ENCODE measurements at places on chromosomes 1 and 21.

DNA sequence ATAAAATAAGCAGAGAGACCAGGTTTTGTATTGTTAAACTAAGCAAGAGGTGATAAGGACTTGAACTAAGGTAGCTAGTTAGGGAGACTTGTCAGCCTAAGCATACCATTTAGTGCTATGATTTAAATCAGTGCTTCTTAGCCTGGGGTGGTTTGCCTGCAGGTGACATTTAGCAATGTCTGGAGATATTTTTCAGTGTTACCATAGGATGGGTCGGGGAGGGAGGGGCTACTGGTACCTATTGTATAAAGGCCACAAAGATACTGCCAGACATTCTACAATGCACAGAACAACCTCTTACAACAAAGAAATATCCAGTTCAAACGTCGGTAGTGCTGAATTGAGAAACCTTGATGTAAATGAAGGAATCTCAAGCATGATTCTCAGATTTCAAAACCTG lies 3.3 kb downstream of the ATP5PB start:
- no peak for DNase-seq

GRCh38 chr1:154155251-154155650 lies 378 bp upstream of the NUP210L start:
- no peak for DNase-seq

DNA sequence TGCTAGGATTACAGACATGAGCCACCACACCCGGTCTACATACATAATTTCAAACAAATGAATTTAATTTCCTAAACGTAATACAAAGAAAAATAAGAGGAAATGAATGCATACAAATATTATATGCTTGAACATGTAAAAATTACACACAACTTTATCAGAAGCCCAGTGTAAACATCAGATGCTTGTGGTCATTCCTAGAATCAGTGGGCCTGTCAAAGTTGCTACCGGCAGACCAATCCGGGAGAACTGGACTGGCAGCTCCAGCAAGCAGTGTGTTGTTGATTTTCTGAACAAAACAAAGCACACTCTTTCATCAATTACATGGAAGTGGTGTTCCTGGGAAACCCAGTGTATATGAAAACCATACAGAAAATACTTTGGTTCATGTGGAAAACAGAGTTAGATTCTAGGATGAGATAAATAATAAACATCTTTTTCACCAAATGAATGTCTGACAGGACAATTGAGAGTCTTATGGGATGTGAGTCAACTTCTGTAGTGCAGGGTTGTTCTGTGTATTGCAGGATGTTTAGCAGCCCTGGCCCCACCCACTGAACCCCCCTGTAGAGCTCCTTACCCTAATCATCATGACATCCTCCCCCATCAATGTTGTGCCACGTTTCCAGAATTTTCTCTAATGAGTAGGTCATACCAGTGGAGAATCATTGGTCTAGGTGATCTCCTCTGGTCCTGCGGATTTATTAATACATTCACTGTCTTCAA lies 33.8 kb downstream of the MFSD2A start:
- peak; percentile 18 for DNase-seq

- DNase-seq = no peak
These were observed 163.2 kb downstream of the FMN2 start for GRCh38 chr1:240254778-240255291.

DNA sequence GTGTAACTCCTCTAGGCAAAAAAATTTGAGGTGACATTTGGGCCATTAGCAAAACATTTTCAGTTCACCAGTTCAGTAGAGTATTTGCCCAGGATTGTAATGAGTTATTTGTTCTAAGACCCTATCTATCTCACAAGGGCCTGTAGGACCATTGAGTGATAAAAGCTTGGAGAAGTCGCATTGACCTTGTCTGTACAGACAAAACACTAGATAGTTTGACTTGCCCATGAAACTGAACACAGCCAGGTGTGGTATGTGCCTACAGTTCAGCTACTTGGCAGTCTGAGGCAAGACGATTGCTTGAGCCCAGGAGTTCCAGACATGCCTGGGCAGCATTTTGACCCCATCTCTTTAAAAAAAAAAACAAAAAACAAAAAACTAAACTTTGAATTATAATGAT lies 3.1 kb downstream of the ATP5IF1 start:
- DNase-seq = no peak

DNA sequence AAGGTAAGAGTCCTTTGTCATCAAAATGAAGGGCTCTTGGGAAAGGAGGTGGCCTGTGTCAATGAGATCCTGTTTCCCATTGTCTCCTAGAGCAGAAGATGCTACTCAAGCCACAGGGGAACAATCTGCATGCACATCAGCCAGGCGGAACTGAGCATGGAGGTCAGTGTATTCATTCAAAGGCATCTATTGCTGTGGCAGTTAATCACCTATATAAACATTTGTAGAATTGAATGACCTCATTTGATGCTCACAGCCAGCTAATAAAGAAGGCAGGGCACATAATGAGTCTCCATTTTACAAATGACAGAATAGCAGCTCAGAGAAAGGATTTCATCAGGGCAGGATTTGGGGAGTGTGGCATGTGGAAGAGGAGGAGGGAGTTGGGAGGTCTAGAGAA lies 5.7 kb upstream of the FYB2 start:
- DNase-seq = no peak

GRCh38 chr1:240046000-240046399 lies 45.7 kb upstream of the FMN2 start:
- DNase-seq = no peak

GRCh38 chr1:114435088-114435715 lies 75.8 kb downstream of the TRIM33 start:
- DNase-seq = no peak

DNA sequence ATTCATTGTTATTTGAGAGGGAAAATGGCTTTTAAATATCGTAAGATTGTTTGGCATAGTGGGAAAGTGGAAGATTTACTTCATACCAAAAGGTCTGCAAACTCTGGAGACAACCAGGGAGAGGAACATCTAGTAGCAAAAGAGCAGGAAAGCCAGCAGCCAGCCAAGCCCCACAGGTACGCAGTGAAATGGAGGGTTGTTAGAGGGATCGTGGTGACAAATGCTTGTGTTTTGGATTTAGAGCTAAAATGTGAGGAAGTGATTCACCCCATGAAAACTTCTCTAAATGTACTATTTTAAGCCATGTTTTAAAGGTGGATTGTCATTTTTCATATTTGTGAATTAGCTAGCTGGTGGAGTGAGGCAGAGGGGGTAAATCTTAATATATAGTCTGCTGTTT lies 69.3 kb downstream of the RPS6KC1 start:
- DNase-seq = no peak

Measured in kidney (tissue), 22 donors.